ENCODE measurements at places on chromosomes 1 and 21. TPM values are rescaled to one million over a fixed set of nuclear protein-coding genes. Genes with fewer than 3 reads are reported as not detected.

DNA sequence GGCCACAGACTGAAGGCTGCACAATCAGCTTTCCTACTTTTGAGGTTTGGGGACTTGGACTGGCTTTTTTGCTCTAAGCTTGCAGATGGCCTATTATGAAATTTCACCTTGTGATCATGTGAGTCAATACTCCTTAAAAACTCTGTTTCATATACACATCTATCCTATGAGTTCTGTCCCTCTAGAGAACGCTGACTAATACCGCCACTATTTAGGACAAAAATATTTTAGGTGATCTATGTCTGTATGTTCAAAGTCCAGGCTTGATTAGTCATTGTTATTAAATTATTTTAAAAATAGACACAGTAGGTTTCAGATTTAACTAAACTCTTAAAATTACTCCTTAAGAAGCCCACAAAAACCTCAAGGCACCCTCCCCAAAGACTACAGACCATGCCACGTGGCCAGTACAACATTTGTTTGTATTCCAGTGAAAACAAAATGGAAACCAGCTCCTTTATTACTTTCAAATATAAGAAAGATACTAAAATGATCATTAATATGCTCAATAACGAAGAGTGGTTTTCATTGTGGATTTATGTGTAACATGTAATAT, 63.1 kb downstream of the TMPRSS15 start:
- no peak for DNase-seq

Gene PRPF38A
- total RNA-seq, result 54.9 TPM

DNA sequence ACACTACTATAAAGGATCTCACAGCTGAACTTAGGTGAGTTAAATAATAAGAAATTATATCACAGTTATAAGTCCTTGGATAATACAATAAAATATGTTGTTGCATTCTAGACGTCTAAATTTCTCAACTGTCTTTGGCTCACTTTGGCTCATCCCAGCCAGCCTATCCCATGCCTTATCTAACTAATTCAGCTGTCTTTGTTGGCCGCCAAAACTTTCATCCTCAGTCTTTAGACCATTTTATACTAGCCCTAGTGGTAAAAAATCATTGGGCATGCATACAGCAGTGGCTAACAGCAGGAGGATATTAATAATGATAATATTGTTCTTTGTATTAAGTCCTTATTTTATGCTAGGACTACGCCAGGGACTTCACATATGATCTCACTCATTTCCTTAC, 59.3 kb downstream of the CCDC18 start:
- no peak for DNase-seq

DNA sequence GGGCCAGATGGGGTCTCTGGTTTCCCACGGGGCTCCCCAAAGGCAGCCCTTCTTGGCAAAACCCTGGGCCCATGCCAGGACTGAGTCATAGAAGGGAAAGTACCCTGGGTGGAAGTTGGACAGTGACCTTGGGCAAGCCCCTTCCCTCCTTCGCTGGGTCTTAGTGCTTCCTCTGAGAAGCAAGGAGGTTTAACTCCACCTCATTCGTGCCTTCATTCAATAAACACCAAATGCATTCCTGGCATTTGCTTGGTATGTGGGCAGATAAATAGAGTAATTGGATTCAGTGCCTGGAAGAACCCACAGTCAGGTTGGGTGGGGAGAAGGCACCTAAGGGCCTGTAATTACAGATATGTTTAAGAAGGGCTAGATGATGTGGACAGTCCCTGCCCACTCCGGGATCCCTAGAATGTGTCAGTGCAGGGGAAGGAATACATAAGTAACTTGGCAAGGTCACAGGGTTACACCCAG, 36.3 kb upstream of the CITED4 start:
- no peak for DNase-seq

DNA sequence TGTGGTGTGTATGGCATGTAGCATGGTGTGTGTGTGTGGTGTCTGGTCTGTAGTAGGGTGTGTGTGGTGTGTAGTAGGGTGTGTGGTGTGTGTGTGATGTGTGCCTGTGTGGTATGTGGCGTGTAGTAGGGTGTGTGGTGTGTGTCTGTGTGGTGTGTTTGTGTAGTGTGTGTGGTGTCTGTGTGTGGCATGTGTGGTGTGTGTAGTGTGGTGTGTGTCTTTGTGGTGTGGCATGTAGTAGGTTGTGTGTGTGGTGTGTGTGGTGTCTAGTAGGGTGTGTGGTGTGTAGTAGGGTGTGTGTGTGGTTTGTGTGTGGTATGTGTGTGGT, 85.5 kb downstream of the SYT2 start:
- no peak for DNase-seq

DNA sequence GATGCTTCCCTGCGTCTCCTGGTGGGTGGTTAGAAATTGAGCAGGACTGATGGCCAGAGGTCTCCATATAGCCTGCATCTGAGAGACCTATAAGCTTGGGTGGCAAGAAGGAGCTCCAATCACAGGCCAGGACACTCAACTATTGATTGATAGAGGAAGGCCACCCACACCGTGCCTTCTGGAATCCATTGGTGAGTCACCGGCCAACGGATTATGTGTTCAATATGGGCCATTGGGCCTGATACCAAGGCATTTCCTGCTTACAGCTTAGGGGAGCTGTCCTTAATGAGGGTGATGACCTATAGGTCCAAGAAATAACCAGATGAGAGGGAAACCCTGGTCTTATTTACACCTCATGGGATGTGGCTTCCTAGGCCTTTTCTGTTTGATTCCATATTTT, 115.1 kb downstream of the PLPP3 start:
- no peak for DNase-seq

Gene TMEM200B
- 28.3 TPM for total RNA-seq

GRCh38 chr1:218817071-218817470, 356.6 kb upstream of the LYPLAL1 start:
- DNase-seq, result no peak

Gene TACSTD2
- 25.0 TPM for total RNA-seq

Gene ARHGAP30
- 1.4 TPM for total RNA-seq

Gene GPA33
- total RNA-seq, result 1.6 TPM

DNA sequence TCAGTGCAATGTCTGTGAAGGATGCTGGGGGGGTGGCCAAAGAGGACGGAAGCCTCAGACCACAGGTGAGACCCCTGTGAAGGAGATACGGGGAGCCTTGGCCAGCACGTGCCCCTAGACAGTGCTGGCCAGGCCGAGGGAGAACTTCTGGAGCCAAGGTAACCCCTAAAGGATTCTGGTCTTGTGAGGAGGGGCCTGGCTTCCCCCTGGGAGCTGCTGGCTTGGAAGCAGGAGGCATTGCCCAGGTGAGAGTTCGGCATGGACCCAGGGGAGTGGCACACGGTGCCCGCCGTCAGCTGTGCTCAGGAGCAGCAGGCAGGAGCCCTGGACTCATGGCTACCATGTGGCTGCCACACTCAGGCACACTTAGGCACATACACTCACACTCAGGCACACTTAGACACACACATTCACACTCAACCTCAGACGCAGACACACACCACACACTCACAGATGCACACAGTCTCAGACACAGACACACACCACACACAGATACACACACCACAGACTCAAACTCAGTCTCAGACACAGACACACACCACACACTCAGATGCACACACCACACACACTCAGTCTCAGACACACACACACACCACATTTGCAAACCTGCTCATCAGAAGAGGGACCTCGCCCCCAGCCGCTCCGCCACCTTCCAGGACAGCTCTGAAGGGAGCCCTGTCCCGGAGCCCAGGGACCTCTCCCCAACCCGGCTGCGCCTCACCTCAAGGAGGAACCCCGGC, 1.1 kb upstream of the COL6A2 start:
- DNase-seq, result no peak

Gene IGSF3
- 59.2 TPM for total RNA-seq

GRCh38 chr1:41313661-41314131, 47.5 kb upstream of the FOXO6 start:
- DNase-seq, result no peak

All from mesothelial cell of epicardium (in vitro differentiated cells).